NT2/D1 (cell line): ENCODE measurements at places on chromosomes 7 and 10.

DNA sequence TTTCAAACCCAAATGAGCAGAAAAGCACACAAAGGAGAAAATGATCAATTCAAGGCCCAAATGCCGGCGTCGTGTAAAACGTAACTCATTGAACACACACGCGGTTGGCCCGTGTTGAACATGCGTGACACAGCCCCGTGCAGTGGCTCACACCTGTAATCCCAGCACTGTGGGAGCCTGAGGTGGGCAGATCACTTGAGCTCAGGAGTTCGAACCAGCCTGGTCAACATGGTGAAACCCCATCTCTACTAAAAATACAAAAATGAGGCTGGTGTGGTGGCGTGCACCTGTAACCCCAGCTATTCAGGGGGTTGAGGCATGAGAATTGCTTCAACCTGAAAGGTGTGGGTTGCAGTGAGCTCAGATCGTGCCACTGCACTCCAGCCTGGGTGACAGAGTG is 156.7 kb upstream of the KLF6 start:
- DNase-seq = no peak

GRCh38 chr7:57424515-57425238 is 25.3 kb upstream of the ZNF716 start:
- no peak for DNase-seq

DNA sequence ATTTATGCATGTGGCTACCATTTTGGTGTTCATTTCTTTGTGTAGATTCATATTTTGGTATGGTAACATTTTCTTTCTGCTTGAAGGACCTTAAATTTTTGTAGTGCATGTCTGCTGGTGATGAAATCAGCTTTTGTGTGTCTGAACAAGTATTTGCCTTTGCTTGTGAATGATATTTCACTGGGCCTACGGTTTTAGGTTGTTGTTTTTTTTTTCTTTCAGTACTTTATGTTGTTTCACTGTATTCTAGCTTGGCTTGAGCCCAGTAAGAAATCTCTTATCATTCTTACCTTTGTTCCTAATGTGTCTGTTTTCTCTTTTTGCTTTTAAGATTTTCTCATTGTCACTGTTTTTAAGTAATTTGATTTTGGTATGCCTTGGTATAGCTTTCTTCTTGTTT is 31.9 kb downstream of the SAMD8 start:
- DNase-seq = no peak

DNA sequence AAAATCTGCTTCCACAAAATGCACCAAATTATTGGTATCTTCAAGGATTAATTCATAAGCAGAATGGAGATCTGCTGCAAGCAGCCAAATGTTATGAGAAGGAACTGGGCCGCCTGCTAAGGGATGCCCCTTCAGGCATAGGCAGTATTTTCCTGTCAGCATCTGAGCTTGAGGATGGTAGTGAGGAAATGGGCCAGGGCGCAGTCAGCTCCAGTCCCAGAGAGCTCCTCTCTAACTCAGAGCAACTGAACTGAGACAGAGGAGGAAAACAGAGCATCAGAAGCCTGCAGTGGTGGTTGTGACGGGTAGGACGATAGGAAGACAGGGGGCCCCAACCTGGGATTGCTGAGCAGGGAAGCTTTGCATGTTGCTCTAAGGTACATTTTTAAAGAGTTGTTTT is 12.1 kb downstream of the IFIT3 start:
- no peak for DNase-seq

GRCh38 chr10:84190621-84191020 is 3.7 kb upstream of the CDHR1 start:
- no peak for DNase-seq

- no peak for DNase-seq
These were observed 3.2 kb downstream of the MKX start for GRCh38 chr10:27742195-27743011.

DNA sequence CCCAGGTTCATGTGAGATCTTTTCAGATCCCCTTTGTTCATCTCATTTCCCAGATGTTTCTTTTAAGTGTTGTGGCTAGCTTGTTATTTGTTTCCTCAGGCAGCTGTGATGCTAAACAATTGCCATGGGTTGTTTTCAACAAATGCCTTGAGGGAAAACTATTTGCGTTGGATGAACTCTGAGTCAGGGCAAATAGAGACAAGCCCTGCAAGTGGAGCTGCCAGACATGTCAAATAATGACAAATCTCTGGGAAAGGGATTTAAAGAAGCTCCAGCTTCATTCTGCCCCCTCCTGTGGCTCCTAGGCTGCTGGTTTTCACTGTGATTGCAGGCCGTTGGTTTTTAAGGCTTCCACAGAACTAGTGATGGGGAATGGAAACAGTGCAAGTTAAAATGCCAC is 272.4 kb upstream of the SP8 start:
- DNase-seq = no peak

GRCh38 chr7:426510-426909 is 93.1 kb downstream of the PDGFA start:
- DNase-seq = no peak

DNA sequence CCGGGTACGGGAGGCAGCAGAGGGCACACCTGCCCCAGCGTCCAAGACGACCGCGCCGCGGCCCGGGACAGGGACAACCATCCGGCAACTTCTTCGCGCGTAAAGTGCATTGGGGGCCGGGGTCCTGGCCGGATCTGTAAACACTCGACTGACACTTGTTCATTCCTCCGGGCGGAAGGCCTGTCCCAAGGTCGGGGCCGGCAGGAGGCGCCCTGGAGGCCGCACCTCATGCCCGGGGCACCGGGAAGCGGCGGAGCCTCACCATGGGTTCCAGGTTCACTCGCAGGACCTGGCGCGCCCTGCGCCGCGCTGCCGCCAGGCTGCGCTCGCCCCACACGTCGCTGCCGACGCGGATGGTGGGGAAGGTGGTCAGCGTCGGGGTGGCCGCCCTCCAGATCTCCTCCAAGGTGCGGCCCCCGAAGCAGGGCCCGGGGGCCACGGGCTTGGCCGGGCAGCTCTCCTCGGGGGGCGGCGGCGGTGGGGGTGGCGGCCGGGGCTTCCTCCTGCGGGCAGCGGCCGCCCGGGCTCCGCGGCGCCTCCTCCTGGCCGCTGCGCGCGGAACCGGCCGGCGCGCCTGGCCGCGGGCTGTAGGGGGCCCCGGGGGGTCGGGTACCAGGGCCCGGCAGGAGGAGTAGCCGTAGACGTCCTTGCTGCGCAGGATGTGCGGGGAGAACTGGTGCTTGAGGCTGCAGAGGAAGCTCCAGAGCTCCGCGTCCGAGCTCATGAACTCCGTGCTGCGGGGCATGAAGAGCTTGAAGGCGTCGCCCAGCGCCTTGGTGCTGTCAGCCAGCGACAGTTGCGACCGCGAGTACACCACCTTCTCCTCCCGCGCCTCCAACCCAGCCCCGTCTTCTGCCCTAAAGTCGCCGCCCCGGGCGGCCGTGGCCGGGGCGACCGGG is 746 bp downstream of the CCDC71L start:
- DNase-seq = peak; percentile 85

GRCh38 chr7:68015122-68015977 is 1018.7 kb downstream of the TYW1 start:
- peak; percentile 33 for DNase-seq

DNA sequence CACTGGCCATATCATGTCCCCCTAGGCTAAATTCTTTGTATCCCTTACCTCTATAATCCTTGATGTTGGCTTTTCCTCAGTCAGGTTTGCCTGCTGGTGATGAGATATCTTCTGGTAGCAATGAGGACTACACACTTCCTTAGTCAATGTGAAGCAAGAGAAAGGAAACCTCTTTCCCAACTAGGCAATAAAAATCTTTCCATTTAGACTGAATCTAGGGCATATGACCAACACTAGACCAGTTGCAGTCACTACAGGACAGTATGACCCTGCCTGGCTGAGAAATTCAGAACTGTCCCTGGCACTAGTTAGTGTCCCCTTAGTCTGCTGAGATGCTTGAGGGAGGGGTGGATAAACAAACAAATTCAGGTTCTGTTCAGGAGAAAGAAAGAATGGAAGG is 142.6 kb downstream of the RNLS start:
- no peak for DNase-seq

DNA sequence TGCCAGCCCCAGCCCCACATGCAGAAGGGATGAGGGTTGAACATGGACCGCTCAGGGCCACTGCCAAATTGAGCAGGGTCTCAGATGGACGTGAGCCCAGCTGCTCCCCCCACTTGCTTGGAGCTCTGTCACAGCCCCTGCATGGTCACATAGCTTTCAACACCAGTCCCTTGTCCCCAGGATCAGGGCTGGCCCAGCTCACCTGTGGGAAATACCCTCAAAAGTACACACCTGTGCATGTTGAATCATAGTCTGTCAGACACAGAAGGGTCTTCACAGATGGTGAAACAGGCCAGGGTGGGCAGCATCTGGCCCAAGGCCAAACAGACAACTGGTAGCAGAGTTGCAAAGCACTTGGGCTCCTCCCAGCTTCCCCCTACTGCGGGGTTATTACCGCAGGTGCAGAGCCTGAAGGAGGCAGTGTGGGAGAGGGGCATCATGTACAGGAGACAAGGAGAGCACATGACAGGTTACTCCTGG is 77.6 kb upstream of the UNC5B start:
- DNase-seq = no peak
